ENCODE measurements at places on chromosomes 7 and 10. TPM values are rescaled to one million over a fixed set of nuclear protein-coding genes. Genes with fewer than 3 reads are reported as not detected.

The HOGA1 gene
- 1.7 TPM for total RNA-seq

DNA sequence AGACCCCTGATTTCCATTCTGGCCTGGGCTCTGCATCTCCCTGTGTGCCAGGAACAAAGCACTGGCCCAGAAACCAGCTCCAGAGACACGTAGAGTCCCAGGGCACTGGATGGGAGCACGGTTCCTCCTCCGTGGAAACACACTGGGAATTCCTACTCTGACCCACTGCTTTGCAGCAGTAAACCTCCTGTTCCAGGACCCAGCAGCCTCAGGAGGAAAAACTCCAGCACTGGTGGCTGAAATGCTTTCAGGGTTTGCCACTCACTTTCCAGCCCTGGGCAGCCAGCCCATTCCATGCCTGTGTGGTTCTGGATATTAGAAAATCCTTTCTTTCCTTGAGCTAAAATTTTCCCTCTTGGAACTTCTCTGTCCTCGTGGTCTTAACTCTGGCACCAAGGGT lies 58.0 kb downstream of the FAM171A1 start:
- peak; percentile 79 for DNase-seq

The HIBADH gene
- 19.6 TPM for total RNA-seq

DNA sequence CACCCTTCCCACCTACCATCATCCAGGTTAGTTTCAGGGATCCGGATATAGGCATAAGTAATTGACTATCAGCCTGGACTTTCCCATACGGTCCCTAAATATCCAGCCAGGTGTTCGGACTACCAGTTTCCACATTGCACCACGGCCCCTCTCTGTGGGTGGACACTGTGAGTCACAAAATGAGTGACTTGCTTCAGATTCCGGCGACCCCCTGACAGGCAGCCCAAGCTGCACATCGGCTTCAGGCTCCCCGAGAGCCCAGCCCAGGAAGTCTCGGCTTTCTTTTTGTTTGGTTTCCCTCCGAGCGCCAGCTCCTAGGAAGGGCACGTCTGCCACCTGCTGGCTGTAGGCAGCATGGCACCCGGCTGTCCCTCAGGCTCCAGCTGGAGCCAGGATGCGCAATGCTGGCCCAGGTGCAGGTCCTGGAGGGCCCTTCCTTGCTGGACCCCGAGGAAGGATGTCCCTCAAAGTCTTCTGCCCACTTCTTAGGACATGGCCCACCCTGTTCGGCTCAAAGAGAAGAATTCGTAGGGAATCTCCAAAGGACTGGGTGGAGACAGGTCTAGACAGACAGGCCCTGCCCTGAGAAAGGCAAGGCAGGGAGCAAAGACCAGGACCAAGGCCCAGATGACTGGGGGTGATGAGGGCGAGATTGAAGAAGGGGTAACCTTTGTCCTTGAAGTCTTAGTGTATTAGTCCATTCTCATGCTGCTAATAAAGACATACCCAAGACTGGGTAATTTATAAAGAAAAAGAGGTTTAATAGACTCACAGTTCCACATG lies 10.6 kb downstream of the HABP2 start:
- peak; percentile 95 for DNase-seq

GRCh38 chr7:120307991-120308545 lies 35.1 kb downstream of the KCND2 start:
- no peak for DNase-seq

DNA sequence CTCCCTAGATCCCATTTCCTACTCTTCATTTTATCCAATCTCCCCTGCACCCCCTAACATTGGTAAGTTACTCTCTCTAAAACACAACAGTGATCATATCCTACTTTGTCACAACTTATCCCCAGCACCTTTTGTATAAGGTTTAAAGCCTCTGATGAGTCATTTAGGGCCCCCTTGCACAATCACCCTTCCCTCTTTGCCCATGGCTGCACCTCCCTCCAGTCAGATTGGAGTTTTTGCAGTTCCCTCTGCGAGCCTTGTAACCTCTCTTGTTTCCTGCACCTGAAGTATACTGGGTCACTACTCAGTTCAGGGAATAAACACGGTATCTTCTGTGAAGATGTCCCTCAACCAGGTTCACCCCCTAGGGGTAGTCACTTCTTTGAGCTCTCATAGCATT lies 55.9 kb upstream of the ADRB1 start:
- no peak for DNase-seq

GRCh38 chr10:51932530-51932929 lies 233.1 kb upstream of the CSTF2T start:
- no peak for DNase-seq

DNA sequence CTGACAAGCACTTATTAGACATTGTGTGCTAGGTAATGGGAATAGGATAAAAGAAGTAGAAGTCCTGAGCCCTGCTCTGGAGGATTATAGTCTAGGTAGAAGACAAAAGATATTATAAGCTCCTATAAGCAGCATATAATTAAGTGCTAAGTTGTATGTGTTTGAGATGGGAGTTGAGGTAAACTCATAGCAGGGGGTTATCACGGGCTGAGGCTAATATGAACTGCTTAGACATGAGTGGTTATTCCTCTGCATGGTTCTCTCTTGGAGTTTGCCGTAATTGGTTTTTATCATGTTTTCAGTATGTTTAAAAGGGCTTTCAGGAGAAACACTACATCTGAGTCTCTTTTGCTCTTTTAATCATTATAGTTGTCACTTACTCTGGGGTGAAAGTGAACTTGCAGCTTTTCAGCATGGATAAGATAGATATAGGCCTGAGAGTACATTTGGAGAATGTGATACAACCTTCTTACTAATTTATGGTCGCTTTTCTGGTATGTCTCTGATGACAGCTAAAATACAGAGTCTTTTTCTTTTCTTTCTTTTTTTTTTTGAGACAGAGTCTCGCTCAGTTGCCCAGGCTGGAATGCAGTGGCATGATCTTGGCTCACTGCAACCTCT lies 39.0 kb downstream of the SMNDC1 start:
- no peak for DNase-seq

GRCh38 chr7:27779873-27780272 lies 39.9 kb downstream of the TAX1BP1 start:
- no peak for DNase-seq

The KLF14 gene
- total RNA-seq: 0.07 TPM

DNA sequence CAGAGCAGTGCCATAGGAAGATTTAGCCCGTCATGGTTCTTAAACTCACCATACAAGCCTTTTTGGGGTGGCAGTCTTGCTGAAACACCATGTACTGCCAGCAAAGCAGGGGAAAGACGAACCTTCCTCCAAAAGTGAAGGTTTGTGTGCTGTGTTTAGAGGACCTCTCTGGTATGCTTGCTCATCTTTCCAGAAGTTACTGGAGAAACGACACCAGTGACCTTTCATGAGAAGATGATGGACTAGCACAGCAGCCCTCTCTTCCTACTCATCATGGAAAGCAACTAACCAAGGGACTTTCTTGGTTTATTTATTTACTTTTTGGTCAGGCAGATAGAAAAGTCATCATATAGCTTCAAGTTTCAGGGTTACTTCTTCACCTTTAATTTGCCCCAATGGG lies 247.4 kb downstream of the PTEN start:
- no peak for DNase-seq

DNA sequence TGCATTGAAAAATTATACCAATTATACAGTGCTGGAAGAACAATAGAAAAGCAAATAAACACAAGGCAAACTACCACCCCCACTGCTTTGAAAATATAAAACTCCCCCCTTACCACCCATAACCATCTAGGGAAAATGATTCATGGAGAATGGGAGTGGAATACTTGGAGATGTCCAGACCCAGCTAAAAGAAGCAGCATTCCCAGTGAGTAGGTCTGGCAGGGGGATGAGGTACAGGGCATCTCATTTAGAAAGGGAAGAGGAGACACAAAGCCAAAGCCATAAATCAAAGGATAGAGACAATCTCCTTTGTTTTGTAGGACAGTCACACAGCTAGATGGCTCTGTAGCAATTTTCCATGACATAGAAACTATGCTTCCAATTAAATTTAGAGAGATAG lies 36.0 kb upstream of the DGKI start:
- DNase-seq: no peak

DNA sequence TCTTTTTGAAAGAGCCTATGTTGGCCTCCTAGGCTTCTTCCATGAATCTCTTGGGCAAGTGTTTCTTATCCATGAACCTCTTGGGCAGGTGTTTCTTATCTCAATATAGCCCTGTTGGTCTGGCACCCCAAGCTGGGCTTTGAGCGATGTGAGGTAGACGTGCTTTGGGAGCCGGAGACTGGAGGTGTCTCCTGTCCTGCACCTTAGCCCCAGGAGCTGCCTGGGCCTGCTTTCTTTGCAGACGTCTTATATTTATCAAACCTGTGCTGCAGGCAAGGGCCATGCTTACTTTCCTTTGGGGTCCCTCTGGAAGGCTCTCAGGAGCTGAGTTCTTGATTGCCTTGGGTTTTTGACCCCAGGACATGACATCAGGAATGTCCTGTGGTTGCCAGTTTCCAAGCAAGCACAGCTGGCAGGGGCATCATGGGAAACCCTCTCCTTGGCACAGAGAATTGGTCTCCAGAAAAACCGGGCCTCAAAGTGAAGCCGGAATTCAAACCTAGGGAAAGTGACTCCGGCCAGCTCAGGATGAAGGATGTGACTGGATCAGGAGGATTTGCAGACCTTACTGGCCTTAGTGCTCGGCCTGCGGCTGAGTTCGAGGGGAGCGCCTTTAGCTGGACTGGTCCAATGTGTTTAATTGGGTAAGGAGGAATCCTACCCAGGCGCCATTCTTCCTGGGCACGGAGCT lies 2.8 kb downstream of the JAKMIP3 start:
- DNase-seq: peak; percentile 39

DNA sequence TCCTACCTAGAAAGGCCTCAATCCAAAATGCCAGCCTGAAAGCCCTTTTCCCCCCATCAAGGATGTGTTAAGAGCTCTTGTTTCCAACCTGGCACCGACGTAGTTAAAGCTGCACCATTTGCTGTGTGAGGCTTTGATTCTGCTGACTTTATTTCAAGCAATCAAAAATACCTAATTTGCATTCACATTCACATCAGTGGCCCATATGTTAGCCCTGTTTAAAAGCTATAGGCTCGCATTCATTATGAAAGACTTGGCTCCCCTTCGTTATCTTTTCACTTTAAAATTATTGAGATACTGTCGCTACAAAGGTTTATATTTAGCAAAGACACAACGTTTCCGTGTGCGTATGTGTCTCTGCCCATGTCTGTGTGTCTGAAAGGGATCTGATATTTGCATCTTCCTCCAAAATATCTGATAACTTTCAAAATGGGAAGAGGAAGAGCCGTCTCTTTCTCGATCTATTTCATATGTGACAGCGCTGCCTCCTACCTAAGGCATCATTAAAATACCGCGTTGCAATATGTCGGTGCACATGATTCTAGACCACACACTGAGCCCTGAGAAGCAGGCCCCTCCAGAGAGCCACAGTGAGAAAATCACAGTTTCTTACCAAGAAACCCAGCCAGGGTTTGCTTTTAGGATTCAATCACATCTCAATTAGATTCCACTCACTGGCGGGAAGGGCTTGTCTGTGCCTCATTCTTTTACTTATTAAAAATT lies 57.1 kb upstream of the ITPRID1 start:
- DNase-seq: no peak

The SMKR1 gene
- total RNA-seq: not detected

Measured in lower leg skin (tissue), 4 donors.